Putamen (tissue), 1 donor: ENCODE measurements at places on chromosomes 7 and 10.

DNA sequence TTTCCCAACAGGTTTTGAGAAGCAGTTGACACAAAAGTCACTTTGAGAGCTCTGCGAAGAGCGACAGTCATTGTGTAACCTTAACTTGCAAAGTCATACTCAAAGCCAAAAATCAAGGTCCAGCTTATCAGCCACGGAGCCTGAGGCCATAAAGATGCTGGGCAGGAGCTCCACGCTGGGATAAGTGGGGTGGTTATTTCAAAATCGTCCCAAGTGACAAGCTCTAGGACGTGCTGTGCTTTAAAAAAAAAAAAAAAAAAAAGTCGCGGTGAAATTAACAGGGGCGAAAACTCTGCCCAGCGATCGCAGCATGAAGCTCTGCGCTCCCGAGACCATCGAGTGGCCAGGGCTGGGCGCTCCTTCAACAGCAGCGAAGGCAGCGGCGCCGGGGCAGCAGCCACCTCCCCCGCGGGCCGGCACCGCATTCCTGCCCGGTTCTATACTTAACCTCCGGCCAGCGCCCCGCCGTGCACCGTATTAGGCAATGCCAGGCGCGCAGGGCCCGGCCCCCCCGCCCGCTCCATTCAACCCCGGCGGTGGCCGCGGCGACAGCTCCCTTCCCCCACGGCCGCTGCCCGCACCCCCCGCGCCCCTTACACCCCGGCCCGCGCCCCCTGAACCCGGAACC, 657 bp downstream of the HACD1 start:
- peak; percentile 28 for DNase-seq

DNA sequence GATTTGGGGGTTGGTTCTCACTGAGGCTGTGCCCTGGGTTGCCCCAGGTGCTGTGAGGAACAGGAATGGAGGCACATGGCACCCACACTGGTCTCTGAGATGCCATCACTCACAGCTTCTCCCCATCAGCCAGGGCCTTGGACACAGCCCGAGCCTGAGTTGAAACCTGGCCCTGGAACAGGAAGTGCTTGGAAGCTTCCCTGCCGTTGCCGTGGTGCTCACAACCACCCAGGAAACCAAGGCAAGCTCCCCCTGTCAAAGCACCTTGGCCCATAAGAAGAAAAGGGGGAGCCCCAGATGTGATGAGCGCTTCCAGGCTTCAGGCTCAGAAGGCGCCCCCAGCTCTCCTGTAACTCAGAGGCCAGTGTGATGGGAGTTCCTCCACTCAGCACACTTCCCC, at the start of gene BTBD16:
Gene BTBD16, plus strand, starts transcription at position 221 of the 400 bp plus-strand sequence. CDS start 3,786 bp downstream, outside the sequence.
- no peak for DNase-seq

DNA sequence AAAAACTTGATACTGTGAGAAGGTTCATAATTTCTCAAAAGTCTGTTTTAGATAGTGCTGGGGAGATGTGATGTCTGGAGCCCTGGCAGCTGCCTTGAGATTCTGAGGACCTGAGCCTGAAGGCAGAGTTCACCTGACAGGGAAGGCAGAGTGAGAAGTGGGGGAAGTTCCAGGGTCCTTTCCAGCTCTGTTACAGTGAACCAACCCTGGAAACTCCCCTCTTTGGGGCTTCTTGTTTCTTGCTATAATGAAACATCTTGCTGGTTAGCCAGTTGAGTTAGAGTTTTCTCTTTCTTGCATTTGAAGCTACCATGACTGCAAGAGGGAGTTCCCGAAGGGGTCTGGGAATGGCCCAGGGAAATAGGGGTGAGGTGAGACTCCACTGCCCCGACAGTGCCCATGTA, 158.9 kb upstream of the TNRC18 start:
- DNase-seq = no peak

DNA sequence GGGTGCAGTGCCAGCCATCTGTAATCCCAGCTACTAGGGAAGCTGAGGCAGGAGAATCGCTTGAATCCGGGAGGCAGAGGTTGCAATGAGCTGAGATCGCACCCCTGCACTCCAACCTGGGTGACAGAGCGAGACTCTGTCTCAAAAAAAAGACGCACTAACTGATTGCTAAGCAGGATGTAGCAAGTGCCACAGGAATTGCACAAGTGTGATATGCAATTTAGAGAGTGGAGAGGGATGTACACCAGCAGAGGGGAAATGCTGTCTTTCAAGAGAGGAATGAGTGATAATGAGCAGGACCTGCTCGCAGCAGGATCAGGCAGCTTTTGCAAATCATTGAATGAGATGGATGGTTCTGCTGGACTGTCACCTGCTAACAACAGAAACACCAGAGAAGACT, 13.3 kb upstream of the SLC16A12 start:
- no peak for DNase-seq

DNA sequence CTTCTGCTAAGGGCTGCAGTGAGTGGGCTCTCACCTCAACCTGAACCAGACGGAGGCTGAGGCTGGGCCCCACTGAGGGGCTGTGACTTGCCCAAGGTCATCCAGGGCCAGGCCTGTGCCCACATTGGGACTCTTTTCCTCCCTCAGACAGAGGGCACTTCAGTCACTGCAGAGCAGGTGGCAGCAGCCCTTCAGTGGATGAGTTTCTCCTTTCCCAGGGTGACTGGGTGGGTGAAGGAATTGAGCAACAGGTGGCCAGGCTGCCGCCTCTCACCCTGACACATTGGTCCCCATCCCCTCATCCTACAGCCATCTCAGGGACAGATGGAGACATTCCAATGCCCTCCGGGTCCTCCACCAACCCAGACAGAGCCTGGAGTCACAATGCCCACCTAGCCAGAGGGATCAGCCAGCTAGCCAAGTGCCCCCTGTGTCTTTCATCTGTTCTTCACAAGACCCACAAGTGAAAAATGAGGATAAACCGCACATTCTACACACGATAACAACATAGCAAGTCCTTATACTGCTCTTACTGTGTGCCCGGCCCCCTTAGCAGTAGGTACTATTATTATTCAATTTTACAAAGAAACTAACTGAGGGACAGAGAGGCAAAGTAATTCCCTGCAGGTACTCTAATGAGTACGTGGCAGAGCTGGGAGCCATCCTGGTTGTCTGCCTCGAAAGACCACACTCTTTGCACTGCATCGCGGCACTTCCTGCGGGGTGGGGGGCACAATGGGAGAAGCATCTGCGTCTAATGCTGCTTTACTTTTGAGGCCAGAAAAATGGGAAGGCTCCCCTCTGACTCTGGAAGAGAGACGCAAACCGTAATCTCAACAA, 1.7 kb upstream of the SLC18A3 start:
- DNase-seq = no peak

- no peak for DNase-seq
These were observed 43.9 kb upstream of the SRGN start for GRCh38 chr10:69043931-69044531.

DNA sequence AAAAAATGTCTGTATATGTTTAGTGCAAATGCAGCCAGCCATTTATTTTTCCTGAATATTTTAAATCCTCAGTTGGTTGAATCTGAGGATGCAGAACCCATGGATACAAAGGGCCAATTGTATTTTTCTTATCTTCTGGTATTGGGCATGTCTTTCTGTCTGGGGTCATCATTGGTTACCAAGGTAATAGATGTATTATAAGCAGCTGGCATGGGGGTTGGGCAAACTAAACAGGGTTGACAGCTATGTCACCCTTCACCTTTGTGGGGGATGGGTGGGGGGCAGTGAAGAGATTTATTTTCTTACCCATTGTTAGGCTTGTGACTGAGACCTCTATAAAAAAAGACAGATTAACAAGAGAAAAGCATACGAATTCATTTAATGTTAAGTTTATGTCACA, 38.8 kb downstream of the CDHR3 start:
- no peak for DNase-seq
